ENCODE measurements at places on chromosomes 6 and 20. TPM values are rescaled to one million over a fixed set of nuclear protein-coding genes. Genes with fewer than 3 reads are reported as not detected.

DNA sequence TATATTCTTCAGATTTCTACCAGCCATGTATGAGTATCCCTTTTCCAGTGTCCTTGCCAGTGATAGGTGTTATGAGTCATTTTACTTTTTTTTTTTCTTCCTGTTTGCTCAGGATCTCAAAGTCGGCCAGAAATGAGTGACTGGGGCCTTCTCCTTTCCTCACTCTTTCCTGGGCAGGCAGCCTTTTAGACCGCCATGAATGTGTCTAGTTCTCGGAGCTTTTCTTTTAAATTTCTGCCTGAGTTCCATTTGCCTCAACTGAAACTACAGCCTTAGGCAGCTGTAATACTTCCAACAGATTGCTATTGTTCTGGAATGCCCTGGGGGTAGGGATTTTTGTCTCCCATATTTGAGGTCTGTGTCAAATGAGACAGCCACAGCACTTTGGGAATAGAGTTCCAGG is 83.7 kb downstream of the STXBP5 start:
- DNase-seq, result no peak

DNA sequence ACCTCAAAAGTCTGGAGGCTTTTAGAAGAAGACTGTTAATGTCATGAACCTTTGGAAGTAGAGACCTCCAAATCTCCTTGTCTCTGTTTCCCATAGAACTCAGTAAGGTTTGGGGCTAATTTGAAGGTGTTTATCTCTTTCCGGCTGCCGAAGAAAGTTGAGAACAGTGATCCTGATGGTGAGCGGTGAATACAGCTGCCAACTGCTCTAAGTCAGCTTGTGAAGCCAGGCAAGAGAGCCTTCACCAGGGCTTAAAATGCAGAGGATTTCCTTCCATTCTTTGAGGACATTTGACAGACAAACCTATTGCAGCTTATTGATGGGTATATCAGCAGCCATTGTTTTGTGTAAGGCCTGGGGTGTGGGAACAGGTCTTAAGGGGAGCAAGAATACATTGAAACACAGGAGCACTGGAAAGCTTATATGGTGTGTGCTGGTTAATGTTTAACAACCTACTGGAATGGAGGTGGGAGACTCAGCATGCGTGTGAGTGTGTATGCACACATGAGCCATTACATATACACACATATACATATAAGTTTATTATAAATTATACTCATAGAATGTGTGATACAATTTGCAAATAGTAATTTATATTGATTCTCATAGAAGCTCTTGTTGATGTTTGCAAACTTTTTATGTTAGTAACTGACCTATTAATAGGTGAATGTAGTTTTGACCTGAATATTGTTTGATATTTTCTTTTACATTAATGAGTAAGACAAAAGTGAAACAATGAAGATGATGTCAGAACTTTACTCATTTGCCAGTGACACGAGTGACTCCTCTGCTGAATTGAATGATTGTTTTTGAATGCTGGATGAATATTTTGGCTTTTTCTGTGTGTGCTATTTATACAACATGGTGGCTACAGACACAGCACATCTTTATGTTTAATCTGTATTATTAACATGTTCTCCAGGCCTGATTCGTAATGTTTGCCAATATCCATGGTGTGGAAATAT is 18.1 kb downstream of the PLEKHG1 start:
- DNase-seq, result no peak

Gene C6orf132
- 14.1 TPM for total RNA-seq

- DNase-seq, result no peak
Observed at GRCh38 chr6:9173229-9173628, 737.9 kb upstream of the SLC35B3 start.

GRCh38 chr20:24679448-24680047 is 210.1 kb downstream of the SYNDIG1 start:
- no peak for DNase-seq

DNA sequence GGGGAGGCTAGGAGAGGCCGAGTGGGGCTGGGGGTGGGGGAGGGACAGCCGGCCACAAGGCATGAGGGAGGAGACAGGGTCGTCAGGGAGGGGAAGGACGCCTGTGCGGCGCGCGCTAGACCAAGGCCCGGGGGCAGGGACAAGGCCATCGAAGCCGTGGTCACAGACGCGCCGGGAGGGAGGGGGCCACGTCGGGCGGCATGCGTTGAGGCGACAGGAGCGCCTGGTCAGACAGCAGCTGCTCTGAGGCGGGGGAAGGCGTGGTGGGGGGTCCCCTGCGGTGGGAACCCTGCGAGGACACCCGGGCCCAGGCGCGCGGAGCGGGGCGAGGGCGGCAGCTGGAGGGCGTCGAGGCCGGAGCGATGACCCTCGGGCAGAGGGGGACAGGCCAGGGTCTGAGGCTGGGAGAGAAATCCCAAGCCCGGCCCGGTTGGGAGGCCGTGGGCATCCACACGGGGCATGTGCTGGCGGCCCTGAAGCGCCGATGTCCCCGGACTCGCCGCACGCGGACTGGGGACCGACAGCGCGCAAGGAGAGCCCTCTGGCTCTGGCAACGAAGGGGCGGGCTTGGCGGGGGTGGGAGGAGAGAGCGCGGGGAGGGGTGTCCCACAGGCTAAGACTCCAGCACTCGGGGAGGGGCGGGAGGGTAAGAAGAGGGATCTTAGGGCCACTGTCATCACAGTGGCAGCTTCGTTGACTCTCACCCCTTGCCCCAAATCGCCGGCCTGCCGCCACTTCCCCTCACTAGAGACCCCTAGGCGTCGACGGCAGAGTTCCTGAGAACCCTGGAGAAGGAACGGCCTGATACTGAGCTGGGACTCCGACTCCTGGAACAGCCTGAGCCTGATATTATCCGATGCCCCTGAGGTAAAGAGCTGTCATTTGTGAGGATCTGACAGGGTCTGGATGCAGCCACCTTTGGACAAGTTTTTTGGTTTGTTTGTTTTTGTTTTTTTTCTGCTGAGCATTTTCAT is 5.0 kb downstream of the TMEM239 start:
- no peak for DNase-seq

DNA sequence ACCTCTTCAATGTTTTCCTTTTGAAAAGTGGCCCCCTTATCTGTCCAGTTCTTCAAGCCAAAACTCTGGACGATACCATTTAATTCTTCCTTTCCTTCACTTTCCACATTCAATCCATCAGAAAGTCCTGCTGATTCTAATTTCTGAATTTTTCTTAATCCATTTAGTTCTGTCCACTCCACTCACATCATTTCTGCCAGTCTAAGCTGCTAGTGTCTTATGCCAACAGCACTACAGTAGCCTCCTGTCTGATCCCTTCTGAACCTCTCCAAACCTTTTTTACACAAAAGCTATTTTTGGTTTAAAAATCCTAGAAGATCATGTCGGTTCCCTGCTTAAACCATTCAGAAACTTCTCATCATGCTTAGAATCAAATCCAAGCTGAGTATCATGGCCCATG is 24.5 kb upstream of the SNAP25 start:
- no peak for DNase-seq

DNA sequence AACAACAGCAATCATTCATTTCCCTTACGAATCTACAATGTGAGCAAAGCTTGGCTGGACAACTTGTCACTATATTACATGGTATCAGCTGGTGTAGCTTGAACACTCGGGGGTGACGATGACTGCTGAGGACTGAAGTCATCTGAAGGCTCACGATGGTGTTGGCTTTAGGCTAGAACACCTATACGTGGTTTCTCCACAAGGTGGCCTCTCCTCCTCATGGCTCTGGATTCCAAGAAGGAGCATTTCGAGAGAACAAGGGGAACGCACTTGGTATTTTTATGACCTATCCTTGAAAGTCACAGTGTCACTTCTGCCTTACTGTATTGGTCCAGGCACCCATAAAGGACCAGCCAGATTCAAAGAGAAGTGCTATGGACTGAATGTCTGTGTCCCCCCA is 37.5 kb upstream of the ADGRF1 start:
- DNase-seq, result no peak

GRCh38 chr6:131924881-131925474 is 26.2 kb downstream of the CCN2 start:
- DNase-seq, result no peak

- DNase-seq, result no peak
Observed at GRCh38 chr6:134883314-134883713, 66.6 kb downstream of the ALDH8A1 start.

- no peak for DNase-seq
Observed at GRCh38 chr6:91447530-91448254, 860.8 kb upstream of the MAP3K7 start.

All from ovary (tissue), 10 donors.